ENCODE measurements at places on chromosomes 1 and 21.

DNA sequence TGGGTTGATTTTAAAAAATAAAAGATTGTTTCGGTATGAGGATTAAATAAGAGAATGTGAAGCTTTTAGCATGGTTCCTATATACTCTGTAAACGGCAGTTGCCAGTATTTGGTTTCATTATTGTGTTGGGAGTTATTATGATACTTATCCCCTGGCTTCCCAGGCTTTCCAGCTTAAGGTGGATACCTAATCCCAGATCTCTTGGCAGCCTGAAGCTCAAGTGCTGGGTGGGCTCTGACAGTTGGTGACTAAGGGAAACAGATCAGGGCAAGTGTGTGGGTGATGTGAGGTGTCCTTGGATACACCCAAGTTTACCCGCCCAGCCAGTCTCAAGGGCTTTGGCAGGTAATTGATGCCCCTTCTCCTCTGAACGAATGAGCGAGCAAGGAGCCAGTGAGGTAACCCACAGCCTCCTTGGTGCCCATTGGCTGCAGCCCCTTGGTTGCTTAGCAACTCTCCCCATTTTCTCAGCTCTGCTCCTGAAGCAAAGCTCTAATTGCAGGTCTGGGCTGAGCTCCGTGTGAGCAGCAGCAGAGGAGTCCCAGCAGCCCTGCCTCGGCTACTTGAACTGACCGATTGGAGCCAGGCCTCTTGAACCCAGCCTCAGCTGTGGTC lies 6.1 kb downstream of the IPO13 start:
- DNase-seq: no peak

DNA sequence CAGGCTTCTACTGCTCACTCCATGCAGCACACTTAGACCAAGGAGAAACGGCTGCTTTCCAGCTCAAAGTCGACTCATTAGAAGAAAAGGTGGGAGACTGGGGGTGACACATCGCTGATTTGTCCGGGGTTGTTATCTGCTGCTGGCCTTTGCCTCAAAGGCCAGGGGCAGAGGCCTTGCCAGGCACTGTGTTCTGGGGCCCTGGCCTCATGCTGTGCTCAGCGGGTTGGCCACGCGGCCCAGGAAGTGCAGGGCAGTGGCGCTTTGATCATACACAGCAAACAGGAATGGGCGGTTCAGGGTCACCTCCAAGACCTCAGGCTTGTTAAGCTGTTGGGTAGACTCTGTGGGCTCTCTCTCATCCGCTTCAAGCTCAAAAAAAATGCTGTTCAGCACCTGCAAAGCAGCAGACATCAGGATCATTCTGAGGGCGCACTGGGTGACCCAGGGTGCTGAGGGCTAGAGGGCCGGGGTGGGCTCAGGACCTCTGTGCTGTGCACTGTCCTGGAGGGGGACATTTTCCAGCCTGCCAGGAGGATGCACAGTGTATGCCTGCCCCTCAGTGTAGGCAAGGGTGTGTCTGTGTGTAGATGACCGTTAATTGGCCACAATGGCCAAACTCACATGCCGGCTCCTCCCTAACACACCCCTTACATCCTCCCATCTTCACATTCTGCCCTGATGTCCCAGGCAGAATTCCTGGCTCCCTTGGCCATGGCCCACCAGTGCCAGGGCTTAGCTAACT lies 10.8 kb downstream of the AGT start:
- no peak for DNase-seq

GRCh38 chr1:225848030-225848955 lies 33.9 kb downstream of the TMEM63A start:
- DNase-seq: no peak

DNA sequence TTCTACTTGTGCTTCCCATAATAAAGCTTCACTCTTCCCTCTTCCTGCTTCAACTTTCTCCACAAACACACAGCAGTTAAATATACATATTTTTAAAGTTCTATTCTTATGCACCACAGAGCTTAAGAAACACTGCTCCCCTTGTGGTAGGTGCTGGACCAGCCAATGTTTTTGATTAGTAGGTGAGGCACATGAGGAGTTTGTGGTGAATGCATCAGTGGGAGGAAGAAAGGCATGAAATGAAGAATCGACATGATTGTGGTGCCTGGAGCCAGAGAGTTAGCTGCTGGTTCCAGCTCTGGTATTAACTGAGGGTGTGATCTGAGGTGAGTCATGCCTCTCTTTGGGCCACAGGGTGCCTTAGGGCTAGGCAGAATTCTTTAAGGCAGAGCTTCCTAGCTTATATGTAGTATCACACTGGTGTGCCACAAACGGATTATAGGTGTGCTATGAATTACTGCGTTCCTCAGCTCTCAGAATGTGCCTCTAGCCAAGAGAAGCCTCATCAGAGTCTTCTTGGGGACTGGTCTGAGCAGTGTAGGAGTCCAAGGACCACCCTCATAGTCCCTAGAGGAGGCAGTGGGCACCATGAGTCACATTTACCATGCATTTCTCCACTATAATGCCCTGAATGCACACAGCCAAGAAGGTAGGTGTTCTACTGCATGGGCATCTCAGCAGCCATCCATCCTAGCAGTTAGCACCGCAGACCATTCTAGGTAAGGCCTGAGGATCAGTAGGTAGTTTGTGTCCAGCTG lies 97.4 kb upstream of the SGIP1 start:
- peak; percentile 62 for DNase-seq

- peak; percentile 48 for DNase-seq
Observed at GRCh38 chr1:37556712-37557196, at the start of gene DNALI1. Gene DNALI1 (plus strand): TSS chr1:37556940. CDS start chr1:37556995, 55 bp downstream.

DNA sequence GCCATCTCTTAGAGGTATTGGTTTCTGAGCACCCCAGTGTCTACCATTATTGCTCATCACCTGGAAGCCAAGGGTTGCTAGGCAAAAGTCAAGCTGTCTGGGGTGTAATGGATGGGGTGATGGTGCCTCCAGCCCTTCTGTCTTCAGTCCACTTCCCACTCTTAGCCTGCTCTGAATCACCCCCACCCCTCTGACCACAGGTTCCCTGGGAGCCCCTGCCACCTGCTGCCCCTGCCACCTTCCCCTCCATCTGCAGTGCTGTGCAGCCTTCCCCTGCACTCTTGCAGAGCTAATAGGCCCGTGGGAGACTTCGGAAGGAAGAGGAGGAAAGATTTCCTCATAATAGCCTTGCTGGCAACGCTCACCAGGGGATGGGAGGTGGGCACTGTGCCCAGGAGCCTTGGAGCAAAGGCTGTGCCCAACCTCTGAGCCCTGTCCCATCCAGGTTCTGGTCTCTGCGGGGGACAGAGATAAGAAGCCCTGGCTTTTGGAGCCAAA lies 35.5 kb downstream of the CAPN2 start:
- no peak for DNase-seq

DNA sequence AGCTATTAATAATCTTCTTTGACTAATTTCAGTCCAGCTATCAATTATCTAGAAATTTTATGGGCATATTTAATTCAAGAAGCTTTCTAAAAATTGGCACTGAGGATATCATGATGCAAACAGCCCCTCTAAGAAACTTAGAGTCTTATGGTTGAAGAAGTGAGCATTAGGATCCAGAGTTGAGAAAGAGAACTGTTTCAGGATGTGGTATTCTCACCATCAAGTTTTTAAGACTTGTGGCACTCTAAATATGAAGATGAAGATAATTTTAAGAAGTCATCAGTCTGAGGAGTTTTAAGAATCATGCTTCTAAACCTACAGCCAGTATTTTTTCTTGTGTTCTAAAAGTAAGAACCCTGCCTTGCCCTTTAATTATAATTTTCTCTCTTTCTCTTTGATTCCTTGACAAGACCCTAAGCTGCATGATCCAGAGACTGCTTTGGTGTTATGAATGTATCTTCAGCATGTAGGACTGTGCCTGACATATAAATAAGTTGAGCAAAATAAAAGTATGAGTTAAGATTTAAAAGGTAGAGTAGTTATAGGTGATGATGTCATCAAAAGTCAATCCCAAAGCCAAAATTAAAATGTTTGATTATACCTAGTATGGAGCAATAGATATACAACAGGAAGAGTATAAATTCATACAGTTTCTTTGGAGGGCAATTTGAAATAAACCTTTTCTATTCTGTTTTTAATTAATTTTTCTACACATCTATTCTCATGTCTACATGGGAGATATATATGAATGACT lies 39.1 kb downstream of the RPS6KC1 start:
- DNase-seq: no peak

GRCh38 chr1:100455478-100456072 lies 82.4 kb upstream of the GPR88 start:
- DNase-seq: no peak

DNA sequence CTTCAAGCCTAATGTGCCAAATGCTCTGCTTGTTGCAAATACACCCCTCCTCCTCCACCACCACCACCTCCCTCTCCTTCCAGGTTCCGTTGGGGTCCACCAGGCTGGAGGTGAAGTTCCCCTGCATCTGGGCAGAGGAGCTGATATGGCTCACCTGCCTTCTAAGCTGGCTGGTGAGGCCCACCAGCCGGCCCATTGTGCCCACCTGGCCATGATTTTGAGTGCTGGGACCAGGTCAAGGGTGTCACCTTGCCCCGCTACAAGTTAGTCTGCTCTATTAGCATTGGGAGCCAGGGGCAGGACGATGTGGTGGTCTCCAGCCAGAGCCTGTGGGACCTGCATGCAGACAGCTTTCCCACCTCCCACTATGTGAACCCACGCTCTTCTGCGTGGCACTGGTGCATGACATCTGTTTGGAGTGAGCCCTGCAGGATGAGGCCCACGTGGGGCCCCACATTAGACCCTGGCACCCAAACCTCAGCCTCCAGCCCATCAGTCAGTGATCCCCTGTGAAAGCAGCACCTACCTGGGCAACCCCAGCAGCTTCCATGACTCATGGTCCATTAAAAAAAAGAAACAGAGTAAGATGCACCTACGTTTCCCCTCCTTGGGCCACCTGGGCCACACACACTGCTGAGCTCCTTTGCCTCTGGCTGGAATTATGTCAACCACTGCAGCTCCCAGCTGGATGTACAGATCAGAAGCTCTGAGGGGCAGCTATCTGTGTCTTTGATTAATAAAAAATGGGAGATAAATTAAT lies 15.6 kb upstream of the CDCP2 start:
- no peak for DNase-seq

DNA sequence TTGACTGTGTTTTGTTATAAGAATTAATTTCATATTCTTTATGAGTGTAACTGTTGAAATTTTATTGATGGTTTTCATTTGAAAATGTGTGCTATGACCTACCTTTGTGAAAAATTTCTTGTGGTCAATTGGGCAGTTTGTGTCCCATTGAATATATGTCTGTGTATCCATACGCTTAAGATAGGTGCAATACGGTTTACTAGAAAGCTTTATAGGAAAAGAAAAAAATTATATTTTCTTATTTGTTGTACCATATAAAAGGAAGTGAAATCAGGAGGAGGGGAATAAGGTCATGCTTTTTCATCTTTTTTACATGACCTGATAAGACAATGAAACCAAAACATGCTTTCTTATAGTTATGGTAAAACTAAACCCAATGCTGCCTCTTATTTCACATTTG lies 807.7 kb downstream of the USP25 start:
- no peak for DNase-seq

DNA sequence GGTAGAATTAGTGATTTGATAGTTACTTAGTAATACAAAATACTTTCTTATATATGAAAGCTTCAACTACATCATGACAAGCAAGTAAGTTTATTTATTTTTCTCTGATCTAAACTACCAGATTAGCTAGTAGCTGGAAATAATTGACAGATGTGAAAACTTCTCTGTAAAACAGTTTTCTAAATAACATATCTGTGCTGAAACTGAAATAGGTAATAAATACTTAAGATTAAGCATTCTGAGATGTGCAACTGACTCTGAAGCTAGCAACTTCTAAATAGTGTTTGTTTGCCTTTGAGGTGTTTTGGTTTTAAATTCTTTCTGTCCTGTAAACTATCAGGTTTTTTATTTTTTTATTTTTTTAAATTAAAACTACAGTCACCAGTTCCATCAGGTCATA lies 18.5 kb upstream of the LHX8 start:
- DNase-seq: no peak

DNA sequence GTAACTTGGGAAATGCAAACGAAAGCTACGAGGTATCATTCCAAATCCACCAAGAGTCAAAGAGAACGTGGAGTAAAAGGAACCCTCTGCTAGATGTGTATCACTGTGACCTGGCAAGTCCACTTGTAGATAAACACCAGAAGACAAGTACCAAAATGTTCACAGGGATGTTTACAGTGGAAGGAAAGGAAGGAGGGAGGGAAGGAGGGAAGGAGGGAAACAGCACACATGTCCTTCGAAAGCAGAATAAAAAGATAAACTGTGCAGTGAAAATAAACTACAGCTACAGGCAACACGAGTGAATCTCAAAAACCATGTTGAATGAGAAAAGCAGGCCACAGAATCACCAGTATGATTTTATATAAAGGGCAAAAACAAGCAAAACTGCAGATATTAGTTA lies 59.9 kb downstream of the TP53BP2 start:
- no peak for DNase-seq

DNA sequence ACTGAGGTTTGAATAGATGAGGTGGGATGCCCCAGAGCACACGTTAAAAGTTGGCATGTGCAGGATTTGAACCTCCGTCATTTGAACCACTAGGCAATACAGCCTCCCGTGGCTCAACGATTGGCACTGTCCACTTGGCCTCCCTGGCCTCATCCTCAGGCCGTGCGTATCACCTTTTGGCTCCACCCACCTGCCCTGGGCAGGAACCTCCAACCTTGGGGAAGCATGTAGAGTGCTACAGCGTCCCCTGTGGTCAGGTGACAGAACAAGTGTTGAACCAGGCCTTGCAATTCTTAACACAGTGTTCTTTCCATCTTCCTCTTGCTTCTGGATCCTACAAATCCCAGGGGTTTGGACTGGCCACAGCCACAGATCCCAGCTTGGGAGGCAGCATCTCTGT lies 112.6 kb downstream of the PAX7 start:
- DNase-seq: no peak

DNA sequence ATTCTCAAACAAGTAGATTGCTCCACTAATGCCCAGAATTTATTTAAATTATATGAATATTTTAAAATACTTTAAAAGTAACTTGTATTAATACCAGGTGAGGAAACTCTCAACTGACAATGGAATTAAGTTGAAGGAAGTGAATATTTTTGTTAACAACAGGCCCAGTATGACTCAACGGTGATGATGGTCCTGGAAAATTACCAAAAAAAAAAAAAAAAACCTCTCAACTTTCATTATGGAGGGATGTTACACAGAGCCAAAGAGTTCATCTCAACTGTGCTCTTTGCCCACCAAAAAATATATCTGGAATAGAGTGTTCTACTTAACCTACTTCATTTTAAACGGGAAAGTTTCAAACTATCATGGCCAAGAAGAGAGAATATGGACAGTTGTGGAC lies 28.3 kb downstream of the CFH start:
- DNase-seq: no peak

GRCh38 chr1:242890192-242890741 lies 364.8 kb downstream of the CEP170 start:
- no peak for DNase-seq

DNA sequence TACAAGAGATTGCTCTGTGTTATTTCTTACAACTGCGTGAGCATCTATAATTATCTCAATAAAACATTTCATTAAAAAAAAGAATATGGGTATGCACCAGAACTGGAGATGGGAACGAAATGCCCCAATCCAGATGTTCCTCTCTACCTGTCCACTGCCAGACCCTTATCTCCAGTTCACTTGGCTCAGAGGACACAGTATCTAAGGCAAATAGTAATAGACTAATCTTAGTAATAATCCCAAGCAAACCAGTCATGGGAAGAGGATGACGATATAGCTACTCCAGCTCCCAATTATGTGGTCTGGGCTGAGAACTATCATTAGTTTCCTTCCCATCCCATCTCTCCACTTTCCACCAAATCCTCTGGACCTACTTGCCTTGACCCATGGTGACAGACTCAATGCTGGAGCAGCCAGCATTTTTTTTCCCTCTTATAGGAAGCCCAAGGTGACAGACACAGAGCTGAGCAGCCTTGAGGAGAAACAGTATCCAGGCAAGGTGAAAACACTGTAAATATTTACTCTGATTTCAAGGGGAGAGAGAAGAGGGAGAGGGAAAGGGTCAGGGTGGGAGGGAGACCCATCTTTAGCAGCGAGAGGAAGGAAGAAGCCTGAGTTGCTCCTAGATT lies 28.7 kb downstream of the DDX20 start:
- no peak for DNase-seq

Data from kidney epithelial cell (primary cell).